ENCODE measurements at places on chromosomes 7 and 10.

DNA sequence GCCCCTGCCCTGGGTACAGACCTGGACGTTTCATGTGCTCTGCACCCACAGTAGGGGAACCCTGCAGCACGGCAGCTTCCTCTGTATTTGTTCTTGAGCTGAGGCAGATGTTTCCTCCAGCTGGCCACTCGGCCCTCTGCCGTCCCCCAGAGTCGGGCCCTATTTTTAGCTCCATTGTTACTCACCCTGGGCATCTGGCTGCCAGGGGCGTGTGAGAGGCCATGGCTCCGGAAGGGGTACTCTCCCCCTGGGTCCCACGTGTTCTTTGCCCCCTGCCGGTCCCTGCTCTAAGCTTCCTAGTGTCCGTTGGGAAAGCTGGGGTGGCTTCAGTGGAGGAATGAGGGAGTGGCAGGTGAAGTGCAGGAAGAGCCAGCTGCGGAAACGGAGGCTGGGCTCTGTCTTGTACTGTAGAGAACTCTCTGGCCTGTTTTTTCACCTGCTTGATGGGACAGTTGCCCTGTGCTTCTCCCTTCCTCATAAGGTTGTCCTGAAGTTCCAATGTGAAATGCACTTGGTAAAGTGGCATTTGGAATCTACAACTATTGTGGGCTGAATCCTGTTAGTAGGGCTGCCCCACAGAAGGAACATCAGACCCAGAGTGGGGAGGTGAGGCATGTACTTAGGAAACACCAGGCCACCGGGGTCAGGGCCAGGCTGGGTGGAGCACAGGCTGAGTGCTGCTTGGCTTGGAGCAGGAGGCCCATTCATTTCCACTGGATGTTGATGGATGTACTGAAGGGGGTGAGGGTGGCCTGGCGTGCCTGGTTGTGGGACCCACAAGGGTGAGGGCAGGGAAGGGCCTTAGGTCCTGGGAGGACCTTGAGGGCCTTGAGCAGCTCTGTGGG is 30.6 kb downstream of the PALD1 start:
- DNase-seq = no peak

GRCh38 chr7:29924006-29924405 is 65.6 kb downstream of the SCRN1 start:
- DNase-seq = no peak

DNA sequence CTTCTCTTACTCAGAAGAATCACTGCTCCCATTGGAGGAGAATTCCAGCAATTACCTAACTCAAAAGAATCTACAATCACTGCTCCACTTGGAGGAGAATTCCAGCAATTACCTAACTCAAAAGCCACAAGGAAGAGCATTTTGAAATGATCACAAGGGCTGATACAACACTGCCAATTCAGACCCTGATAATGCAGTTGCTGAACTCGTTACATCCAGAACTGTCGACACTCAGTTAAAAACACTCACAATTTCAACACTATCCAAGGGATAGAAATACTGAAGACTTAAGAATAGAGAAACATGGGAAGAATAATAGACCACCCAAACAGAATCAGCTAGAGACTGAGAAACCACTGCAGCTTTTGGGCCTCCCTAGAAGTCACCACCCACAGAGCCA is 27.8 kb downstream of the AFAP1L2 start:
- DNase-seq = no peak

DNA sequence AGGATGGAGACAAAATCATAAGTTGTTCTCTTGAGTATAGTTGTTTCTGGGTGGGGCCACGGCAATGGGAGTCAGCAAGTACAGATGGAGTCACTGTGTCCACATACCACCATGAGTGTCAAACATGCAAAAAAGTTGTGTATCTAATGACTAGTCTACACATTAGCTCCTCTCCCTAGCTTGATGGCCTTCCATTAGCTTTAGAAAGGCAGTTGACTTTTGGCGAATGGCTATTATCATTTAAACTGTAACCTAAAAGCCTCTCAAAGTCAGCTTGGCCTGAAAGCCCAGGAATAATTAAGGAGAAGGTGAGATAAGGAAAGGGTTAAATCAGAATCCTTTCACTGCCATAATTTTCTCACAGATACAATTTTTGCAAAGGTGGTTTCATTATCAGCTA is 95.5 kb upstream of the MEOX2 start:
- DNase-seq = no peak

DNA sequence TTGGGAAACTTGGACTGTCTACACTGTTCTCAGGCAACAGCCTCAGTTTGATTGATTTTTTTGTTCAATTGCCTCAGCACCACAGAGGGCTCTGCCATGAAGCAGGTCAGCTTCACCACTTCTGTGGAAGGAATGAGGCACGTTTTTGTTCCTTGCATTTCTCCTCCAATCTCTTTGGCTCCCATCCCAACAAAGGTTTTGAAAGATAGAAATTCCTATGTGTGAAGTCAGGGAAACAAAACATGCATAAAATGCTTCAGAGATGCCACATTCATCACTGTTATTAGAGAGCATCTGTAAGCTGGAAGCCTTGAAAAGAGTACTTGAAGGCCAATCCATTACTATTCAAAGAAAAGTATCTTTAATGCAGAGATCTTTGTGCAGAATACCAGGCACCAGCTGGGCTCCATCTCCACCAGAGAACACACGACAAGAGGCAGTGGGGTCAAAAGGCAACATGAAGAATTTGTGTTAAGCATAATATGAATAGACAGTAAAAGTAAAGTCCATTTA is 249.1 kb upstream of the LYZL1 start:
- DNase-seq = peak; percentile 94

DNA sequence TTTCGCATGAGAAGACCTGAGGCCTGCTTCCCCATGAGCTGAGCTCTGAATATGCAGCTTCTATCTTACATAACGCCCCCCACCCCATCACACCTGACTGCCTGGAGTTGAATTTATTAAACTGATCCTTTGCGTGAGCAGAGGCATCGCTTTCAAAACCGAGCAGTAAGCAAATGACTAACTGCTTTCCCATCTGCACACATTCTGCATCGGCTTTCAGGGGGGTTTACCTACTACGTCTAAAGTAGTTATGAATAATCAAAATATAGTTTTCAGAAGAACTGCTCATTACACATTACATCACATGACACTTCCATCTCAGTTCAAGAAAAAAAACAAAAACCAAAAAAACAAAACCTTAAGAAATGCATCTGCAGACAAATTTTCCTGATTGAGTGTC is 54.7 kb upstream of the EGR2 start:
- DNase-seq = no peak

DNA sequence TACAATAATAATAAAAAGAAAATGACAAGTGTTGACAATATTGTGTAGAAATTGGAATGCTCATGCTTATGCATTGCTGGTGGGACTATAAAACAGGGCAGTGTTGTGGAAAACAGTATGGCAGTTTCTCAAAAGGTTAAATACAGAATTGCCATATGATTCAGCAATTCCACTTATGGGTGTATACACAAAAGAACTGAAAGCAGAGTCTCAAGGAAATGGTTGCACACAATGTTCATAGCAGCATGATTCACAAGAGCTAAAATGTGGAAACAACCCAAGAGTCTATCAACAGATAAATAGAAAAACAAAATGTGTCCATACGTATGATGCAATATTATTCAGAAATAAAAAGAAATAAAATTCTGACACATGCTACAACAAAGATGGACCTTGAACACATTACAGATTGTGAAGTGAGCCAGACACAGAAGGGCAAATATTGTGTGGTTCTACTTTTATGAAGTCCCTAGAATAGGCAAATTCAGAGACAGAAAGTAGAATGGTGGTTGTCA is 64.8 kb upstream of the GRM8 start:
- DNase-seq = no peak

GRCh38 chr10:31745612-31746376 is 182.8 kb downstream of the ARHGAP12 start:
- peak; percentile 97 for DNase-seq

GRCh38 chr7:73565675-73566340 is 8.3 kb upstream of the BCL7B start:
- no peak for DNase-seq

DNA sequence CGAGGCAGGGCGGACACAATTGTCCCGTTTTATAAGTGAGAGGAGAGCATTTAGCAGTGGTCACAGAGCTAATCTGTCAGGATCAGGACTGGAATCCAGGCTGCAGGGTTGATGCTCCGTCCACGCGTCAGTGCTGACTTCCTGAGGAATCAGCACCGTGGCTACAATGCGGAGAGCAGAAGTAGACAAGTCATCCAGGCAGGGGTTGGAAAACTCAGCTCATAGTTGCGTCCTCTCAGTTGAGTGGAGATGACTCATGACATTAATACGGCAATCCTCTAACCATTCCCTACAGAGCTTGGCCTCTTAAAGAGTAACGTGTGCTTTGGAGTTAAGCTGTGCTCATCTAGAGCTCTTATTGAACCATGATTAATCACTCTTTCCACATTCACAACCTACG is 17.1 kb upstream of the HTR5A start:
- no peak for DNase-seq

DNA sequence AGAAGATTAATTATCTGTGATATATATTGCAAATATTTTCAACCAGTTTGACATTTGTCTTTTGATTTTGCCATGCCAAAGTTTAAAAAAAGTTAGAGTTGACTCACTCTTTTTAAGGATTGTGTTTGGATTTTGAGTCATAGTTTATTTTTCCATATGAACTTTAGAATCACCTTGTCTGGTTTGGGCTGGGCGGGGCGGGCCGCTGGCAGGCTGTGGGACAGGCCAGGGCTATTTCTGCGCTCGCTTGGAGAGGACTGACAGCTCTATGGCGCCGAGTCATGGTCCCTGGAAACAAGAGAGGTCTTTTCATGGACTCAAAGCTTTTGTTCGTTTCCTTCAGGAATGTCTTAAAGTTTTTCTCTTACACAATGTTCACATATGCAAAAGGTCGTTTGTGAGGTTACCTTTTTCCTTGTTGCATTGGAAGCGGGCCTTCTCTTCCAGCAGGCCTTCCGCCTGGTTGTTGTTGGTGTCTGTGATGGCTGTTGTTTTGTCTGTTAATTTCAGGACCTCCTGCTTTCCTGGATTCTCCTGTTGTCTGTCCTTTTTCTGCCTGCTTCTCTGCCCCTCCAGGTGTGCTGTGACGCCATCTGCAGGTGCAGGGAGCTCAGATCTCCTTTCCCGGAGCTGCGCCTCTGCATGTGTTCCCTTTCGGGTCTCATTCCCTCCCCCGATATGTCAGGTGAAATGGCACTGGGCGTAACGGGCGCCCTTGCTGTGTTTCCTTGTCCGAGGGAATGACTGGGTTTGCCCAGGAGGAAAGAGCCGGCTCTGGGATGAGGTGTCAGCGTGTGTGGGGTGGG is 53.8 kb downstream of the INPP5A start:
- peak; percentile 57 for DNase-seq

GRCh38 chr10:628386-629045 is 61.0 kb downstream of the DIP2C start:
- no peak for DNase-seq

- DNase-seq = no peak
Observed at GRCh38 chr7:28126410-28127041, 54.1 kb downstream of the JAZF1 start.

DNA sequence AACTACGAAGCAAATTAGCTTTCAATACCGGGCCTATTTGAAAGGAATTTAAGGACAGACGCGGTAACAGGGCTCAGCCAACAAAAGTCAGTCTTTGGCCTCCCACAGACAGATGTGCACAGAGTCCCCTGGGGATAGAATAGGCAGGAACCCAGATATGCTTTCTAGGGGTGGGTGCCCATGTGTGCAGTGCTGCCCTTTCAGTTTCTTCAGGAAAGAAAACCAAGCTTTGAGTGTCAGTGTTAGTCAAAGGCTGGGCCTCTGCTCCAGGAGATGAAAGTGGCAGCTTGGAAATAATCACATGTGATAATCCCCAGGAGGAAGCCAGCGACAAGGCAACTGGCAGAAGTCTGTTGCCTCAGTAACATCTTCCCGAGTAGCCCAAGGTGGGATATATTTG is 43.8 kb upstream of the CSTF2T start:
- peak; percentile 18 for DNase-seq

GRCh38 chr7:79452032-79452494 is 1.4 kb downstream of the MAGI2 start:
- DNase-seq = peak; percentile 79

DNA sequence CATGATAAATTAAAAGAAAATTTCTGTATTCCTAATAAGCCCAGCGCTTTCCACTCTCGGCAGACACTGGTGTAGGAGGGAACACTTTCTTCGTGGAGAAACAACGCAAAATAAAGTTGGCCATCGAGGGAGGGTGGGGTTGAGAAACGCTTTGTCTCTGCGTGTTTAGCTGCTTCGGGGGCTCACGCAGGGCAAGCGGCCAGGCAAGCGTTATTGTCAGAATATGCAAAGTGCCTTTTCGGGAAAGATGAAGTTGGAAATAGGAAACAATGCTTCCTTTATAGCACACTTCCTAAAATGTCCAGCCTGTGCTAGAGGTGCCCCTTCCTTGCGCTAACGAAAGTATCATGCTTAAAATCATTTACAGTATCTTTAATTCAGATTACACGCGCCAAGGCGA is 1.9 kb upstream of the EBF3 start:
- DNase-seq = no peak

DNA sequence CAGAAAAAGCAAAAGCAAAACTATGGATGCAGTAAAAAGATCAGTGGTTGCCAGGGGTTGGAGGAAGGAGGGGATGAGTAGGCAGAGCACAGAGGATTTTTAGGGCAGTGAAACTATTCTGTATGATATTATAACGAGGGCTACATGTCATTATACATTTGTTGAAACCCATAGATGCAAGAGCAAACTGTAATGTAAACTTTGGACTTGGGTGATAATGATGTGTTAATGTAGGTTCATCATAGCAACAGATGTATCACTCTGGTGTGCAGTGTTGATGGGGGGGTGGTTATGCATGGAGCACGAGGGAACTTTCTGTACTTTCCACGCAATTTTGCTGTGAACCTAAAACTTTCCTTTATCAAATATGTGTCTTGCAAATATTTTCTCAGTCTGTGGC is 23.2 kb downstream of the SLK start:
- no peak for DNase-seq

DNA sequence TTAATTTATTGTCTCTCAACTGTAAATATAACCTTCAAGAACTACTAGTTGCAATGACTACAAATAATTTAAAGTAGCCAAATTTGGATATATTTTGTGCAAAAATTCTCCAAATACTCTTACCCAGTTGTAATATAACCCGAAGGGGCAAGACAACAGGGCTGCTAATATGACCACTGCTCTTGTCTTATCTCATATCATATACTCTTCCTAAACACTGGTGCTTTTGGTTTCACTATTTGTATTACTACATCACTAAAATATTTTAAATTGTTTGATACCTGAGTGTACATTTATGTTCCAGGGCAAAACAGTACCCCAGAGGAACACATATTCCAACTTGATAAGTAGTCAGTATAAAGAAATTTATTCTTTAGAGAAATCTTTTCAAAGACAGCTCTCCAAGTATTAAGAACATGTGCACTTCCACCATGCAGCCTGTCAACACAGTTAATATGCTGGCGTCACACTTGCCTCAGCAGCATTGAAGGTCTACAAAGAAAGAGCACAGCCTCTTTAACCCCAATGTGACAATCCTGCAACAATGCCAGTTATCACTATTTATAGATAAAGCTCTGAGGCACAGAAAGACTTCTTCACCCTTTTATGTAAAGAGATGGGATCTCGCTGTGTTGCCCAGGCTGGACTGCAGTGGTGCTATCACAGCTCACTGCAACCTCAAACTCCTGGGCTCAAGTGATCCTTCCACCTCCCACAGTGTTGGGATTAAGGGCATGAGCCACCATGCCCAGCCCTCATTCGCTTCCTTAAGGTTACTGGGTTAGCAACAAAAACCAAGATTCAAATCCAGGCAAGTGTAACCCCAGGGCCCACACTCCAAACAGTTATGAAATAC is 37.8 kb downstream of the RHEB start:
- no peak for DNase-seq
